ENCODE measurements at places on chromosomes 2 and 18.

GRCh38 chr2:101569886-101570520 lies 95.1 kb upstream of the RFX8 start:
- DNase-seq: no peak

GRCh38 chr18:36831139-36831538 lies 2.2 kb downstream of the KIAA1328 start:
- DNase-seq: no peak

DNA sequence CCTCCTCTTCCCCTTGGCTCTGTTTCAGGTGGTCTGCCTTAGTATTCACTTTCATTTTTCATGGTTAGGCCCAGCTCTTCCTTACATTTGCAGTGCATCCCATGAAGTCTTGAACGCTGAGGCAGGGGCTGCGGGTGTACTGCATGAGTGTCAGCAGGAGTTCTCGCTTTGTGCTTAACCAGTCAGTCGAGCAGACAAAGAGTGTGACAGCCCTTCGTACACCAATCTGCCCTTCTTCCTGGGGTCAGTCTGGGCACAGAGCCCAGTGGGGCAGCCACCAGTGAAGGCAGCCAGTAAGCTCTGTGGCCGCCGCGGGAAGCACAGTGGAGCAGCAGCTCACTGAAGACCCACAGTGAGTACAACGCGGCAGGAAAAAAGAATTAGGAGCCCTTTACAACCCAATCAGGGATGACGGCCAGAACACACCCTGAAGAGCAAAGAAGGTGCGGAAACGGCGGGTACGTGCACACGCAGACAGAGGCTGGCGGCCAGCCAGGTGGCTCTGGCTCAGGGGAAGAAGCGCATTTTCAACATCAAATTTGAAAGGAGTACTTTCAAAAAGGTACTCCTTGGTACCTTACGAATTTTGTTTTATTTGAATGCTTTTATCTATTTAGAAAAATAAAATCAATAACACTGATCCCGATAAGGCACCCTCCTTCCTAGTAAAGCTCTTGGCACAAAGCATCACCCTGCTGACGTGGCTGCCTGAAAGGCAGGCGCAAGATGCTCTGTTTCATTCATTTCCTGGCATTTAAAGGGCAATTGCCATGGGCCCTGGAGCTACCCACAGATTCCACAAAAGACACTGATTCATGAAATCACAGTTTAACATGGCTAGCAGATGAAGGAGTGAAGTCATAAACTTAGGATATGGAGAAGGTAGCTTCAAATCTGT lies 47.0 kb upstream of the SEMA4C start:
- DNase-seq: no peak

GRCh38 chr18:49258938-49259337 lies 201.5 kb downstream of the DYM start:
- DNase-seq: no peak

GRCh38 chr2:126635736-126636135 lies 20.2 kb upstream of the GYPC start:
- no peak for DNase-seq

GRCh38 chr2:218230882-218231281 lies 13.9 kb downstream of the ARPC2 start:
- DNase-seq: no peak

DNA sequence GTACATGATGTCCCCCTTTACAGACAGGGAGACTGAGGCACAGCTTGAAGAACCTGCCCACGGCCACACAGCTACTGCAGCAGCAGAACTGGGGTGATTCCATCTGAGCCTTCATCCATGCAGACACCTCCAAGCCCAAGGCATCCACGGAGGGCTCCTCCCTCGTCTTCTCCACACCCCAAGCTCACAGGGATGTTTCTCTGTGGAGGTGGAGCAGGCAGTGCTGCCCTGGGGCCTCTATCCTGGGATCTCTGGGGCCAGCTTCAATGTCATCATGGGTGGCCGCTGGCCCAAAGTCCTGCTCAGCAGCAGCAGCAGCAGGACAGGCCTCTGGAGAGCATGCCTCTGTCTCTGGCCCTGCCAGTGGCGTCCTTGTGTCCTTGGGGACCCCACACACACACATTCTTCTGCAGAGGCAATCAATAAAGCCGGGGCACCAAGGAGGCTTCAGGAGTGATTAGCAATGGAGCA lies 31.2 kb downstream of the ADI1 start:
- DNase-seq: no peak

GRCh38 chr2:238097988-238098871 lies 1.9 kb upstream of the ESPNL start:
- no peak for DNase-seq

DNA sequence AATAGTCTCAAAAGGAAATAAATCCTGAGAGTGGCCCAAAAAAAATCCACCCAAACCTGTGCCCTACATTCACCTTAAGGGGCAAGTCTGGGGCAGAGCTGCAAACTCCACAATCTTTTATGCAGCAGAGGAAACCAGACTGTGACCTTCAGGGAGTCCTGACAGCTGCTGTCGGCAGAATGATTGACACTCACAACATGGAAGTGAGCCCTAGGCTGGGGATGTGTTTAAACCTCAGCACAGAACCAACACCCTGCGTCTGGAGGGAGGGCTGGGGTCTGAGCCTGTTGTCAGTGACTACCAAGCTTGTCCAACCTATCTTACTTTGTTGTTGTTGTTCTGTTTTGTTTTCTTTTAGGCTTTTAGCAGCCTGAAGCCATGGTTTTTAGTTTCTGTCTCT lies 39.6 kb downstream of the CRACDL start:
- DNase-seq: no peak

- no peak for DNase-seq
Observed at GRCh38 chr2:39407516-39408296, 29.4 kb downstream of the MAP4K3 start.

DNA sequence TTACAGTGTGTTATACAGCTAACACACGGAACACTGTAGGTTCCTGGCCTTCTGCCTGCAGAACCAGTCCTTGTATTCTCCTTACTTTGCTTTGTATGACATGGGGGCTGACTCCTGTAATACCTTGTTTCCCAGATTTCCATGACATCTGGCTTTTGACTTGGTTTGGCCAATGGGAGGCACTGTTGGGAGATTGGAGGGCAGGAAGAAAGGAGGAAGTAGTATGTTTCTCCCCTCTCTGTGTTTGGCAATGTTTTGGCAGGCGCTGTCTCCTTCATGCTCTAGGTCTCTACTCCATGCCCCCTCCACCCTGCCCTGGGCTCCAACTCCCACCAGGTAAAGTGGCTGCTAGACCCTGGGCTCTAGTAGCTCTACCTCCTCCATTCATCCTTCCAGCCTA lies 331.1 kb upstream of the SLC14A2 start:
- no peak for DNase-seq

GRCh38 chr2:52414561-52415295 lies 1352.9 kb upstream of the CHAC2 start:
- no peak for DNase-seq

GRCh38 chr2:106749823-106750222 lies 136.1 kb downstream of the ST6GAL2 start:
- no peak for DNase-seq

GRCh38 chr18:2970772-2971659 lies 41.9 kb downstream of the LPIN2 start:
- no peak for DNase-seq

DNA sequence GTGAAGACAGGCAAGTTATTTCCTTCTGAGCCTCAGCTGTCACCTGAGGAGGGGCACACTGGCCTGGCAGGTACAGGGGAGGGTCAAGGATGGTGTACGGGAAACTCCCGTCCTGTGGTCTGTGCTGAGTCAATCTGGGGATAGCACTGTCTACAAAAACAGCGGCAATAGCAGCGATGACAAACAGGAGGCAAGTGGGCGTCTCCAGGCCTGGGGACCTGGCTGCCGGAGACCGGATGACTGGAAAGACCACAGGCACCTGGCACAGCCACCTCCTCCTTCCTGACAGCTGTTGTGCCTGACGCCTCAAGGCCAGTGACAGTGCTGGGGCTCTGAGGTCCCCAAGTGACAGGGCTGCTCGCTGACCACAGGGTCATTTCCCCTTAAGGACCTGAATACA lies 202.1 kb upstream of the HS6ST1 start:
- DNase-seq: no peak

DNA sequence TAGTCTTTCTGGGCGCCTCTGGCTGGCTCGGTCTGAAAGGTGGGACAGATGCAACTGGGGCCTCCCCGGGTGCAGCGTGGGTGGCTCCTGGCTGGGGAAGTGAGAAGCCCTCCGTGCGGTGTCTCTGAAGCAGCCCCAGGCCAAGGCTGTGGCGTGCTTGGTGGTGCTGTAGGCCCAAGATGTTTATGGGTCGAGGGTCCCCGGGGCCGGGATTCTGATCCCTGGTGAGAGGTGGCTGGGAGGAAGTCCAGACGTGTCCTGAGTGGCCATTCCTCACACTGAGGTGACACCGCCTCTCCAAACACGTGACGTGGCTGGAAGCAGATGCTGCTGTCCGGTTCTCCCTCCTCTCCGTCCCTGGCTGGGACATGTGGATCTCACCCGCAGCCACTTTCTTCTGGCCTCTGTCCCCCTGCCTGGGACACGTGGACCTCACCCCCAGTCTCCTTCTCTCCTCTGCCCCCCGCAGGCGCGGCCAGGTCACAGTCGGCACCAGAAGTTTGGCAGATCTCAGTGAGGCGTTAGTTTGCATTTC lies 12.6 kb downstream of the RTP5 start:
- DNase-seq: no peak

DNA sequence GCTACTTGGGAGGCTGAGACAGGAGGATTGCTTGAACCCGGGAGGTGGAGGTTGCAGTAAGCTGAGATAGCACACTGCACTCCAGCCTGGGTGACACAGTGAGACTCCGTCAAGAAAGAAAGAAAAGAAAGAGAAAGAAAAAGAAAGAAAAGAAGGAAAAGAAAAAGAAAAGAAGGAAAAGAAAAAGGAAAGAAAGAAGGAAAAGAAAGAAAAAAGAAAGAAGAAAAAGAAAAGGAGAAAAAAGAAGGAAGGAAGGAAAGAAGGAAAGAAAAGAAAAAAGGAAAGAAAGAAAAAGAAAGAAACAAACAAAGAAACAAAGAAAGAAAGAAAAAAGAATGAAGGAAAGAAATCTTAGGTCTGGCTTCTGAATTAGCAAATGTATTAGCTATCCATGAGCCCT lies 150.4 kb downstream of the TMEM163 start:
- DNase-seq: no peak

GRCh38 chr2:64213532-64214275 lies 69.5 kb upstream of the PELI1 start:
- no peak for DNase-seq

DNA sequence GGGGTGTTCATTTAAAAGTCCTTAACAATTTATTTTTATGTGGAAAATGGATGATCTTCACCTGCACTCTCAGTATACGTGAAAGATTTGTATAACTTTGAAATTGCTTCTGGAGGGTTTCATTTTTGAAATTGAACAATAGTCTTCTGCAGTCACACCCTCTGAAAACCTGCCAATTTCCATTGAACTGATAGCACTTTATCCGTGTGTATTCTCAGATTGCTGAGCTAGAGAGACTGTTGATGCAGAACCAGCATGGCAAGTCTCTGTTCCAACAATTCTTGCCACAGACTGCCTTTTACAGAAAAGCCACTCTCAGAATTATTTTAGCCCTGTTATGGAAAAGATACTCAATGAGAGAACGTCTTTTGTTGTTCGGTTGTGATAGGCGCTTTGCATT lies 6.6 kb upstream of the GULP1 start:
- DNase-seq: no peak

GRCh38 chr18:3238742-3239141 lies 8.9 kb upstream of the MYL12A start:
- no peak for DNase-seq

GRCh38 chr2:172307800-172308199 lies 119.6 kb upstream of the ITGA6 start:
- DNase-seq: no peak

GRCh38 chr2:163723348-163723747 lies 12.5 kb downstream of the FIGN start:
- DNase-seq: no peak

- DNase-seq: no peak
Observed at GRCh38 chr2:16632598-16632997, 33.0 kb downstream of the CYRIA start.

DNA sequence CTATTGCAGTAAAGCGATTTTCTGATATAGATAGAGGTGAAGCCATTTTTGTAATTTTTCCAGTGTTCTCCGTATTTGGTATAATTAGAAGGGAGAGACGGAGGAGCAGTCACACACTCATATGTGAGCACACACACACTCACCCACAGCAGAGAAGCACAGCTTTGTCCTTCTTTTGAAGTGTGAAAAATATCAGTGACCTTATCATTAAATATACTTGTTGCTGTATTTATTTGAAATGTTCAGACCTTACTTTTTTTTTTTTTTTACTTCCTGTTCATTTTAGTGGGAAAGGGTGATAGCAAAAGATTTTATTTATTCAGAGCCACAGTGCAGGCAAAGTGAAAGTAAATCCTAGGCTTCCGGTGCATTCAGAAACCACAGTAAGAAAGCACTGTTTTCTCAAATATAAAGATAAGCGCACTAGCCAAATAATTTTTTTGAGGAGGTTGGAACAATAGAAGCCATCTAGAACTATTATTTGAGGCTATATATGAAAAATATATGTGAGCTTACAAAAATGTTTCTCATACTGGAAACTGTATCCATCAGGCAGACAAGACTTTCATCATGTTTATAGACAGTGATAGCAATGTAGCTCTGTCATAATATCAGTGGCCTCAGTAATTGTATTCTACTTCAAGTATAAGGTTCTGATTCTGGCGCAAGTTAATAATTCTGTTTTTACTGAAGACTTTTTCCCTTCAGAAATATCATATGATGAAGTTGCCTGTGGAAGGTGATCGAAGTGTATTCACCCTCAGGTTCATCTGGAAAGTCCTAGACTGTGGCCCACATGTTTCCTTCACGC lies 37.2 kb downstream of the TSHZ1 start:
- no peak for DNase-seq

GRCh38 chr18:55439056-55439455 lies 148.9 kb downstream of the TCF4 start:
- DNase-seq: no peak

DNA sequence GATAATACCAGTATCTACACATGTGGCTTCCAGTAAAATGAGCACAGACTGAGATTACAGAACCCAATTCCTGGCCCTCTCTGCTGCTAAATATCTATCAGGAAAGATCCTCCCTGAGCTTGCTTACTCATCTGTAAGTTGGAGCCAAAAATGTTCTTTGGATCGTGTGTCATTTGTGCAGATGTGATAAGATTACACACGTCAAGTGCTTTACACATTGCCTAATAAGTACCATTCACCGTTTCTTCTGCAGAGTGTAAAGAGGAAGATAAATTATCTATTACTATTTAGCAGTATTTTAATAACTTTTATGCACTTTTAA lies 23.2 kb upstream of the SLC20A1 start:
- DNase-seq: no peak

- no peak for DNase-seq
Observed at GRCh38 chr2:172674034-172674967, 61.3 kb upstream of the RAPGEF4 start.

DNA sequence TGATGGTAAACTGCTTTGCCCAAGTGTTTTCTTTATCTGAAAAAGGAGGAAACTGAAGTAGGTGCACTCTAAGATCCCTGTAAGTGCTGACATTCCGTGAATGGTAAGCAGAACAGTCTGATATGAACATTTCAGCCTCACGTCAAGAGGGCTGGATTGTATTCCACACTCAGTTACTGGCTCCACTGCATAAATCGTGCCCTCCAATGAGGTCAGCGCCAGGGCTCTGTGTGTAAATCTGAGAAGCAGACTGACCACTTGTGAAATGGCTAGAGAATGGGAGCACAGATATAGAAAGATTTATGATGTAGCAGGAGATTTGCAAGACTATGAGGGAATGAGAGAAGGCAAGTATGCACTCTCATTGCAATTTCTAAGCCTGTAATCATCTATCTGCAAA lies 153.0 kb downstream of the ICOS start:
- DNase-seq: no peak

- DNase-seq: no peak
Observed at GRCh38 chr2:42895134-42895790, 102.9 kb upstream of the HAAO start.

Data from cortex of kidney (tissue), 1 donor.